ENCODE measurements at places on chromosomes 1 and 21. TPM values are rescaled to one million over a fixed set of nuclear protein-coding genes. Genes with fewer than 3 reads are reported as not detected.

GRCh38 chr1:225526878-225527277 is 99.0 kb upstream of the LBR start:
- H3K27ac ChIP-seq, result no peak overlapping the region
- no peaks in the 10 kb centered on the region for H3K4me1 ChIP-seq
- peaks cover 14% of the 10 kb centered on the region for H3K36me3 ChIP-seq
- no peak overlapping the region for H3K4me3 ChIP-seq
- H3K27me3 ChIP-seq, result no peaks in the 10 kb centered on the region

DNA sequence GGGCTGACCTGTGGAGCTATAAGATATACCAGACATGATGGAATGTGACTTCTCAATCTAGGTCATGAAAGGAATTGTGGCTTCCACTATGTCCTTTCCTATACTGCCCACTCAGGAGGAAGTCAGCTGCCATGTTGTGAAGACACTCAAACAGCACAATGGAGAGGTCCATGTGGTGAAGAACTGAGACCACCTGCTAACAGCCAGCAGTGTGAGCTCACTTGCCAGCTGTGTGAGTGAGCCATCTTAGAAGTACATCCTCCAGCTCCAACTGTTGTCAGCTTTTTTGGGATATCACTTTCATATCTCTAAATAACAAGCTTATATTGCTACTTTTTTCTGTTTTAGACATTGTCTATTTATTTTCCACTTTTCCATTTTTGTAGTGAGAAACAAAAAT is 29.7 kb downstream of the OLFML3 start:
- H3K4me1 ChIP-seq, result peaks cover 19% of the 10 kb centered on the region
- no peaks in the 10 kb centered on the region for H3K27me3 ChIP-seq
- no peak overlapping the region for H3K4me3 ChIP-seq
- no peak for DNase-seq
- no peaks in the 10 kb centered on the region for H3K36me3 ChIP-seq

The FAM229A gene
- 2.9 TPM for polyA plus RNA-seq

The TNFRSF18 gene
- polyA plus RNA-seq, result 0.18 TPM

All from GM23248 (cell line).